ENCODE measurements at places on chromosomes 12 and 14.

GRCh38 chr12:83136411-83136810, 449.7 kb downstream of the TMTC2 start:
- DNase-seq = no peak

DNA sequence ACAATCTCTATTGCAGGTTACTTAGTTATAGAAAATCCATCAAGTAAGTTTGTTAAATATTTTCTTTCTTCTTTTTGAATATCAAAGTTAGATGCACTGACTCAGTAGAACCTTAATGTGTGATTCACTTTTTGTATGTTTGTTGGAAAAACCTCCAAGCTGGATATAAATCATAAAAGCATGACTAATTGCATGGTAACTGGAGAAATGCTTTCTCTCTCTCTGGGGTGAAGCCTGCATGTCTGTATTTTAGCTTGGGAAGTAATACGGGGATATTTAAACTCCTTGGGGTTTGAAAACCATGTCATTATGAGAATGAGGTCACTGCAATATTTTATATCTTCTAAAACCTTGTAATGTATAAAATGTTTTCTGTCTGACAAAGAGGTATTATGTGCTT, 58.6 kb upstream of the MYF6 start:
- DNase-seq = no peak

DNA sequence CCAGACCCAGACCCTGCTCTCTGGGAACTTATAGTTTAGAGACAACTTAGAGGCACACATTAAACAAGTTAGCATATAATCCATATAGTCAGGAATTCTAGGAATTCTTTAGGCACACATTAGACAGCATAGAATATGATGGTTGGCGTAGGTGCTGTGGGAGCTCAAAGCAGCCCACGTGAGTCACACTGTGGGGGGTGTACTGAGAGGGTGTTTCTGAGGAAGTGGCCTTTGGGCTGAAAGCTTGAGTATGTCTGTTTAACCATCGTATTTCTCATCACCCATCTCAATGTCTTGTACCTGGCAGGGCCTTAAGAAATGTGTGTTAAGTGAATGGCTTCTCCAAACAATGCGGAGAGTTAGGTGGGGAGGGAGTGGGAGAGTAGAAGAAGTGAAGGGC, 67.2 kb downstream of the TMEM30B start:
- no peak for DNase-seq

DNA sequence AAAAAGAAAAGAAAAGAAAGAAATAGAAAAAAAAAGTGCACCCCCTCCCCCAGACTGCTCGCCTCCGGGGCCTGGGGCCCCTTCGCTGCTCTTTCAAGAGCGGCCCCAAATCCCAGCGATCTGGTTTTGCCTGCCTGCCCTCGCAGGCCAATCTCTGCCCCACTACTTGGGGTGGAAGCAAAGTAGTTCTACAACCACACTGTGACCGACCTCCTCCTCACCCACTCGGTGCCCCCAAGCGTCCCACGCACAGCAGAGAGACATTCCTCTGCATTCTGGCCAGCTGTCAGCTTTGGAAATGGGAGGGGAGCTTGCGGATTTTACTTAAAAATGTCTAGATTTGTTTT, 2.4 kb upstream of the TBX3 start:
- no peak for DNase-seq

DNA sequence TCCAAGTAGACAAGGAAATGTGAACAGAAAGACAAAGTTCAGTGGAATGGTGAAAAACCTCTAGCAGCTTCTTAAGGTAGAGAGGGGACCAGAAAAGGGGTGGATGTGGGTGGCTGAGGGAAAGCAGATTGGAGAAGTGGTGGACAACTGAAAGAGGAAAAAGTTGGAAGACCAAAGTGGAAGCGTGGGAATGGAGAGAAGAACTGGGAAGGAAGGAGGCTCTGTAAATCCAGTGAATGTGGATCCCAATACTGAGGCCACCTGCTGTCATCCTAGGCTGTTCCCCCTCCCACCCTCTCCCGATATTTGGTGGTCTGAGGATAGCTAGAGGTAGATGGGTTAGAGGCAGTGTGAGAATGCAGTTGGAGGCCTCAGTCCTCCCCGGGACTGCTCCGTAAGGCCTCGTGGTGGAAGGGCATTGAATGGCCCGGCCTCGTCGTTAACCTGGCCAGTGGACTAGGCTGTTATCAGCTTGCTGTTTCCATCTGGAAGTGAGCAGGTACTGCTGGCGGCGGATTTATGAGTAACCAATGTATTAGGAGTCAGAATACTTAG, 822 bp upstream of the POU6F1 start:
- DNase-seq = no peak

DNA sequence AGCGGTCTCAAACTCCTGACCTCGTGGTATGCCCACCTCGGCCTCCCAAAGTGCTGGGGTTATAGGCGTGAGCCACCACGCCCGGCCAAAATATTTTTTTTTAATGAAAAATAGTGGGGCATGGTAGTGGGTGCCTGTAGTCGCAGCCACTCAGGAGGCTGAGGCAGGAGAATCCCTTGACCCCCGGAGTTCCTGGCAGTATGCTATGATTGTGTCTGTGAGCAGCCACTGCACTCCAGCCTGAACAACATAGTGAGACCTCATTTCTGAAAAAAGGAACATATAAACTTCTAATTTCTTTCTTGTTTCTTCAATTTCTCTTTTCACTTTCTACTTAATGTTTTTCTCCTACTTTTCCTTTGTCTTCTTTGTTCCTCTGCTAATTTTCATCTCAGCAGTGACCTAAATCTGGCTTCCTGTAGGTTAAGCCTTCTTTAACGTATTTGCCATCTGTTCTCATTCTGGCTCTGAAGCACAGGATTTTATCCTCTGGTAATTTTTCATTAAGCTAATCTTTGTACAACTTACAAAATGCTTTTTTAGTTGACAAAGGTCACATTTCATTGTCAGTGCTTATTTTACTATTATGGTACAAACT, 4.5 kb upstream of the RPGRIP1 start:
- no peak for DNase-seq

DNA sequence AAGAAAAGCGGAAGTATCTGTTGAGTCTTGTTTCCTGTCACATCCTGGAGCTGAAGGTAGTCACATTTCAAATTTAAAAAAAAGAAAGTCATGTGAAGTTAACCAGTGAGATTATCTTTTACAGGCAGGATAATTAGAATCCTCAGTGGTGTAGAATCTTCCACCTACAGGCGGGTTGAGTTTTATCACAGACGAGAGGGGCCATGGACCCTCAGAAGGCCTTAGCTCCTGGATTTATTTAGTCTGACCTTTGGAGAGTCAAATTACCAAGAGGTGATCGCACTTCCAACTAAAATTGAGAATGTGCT, 13.0 kb upstream of the GNG2 start:
- no peak for DNase-seq

GRCh38 chr12:8936735-8937134, 12.7 kb downstream of the M6PR start:
- DNase-seq = no peak

GRCh38 chr12:72135021-72135301, 137.2 kb upstream of the TRHDE start:
- peak; percentile 64 for DNase-seq

DNA sequence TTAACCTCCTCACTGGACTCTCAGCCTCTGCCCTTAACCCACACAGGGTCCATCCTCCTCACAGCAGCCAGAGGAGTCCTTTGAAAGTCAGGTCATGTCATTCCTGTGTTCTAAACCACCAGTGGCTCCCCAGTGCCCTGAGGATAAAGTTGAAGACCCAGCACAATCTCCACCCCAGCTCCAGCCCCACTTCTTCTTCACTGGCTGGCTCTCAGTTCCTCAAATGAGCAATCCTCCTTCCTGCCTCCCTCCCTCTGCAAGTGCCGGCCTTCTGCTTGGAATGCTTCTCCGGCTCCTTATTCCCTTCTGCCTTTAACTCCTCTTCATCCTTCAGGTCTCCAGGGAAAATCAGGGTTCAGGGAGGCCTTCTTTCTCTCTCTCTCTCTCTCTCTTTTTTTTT, 32.0 kb upstream of the SPPL3 start:
- DNase-seq = no peak

DNA sequence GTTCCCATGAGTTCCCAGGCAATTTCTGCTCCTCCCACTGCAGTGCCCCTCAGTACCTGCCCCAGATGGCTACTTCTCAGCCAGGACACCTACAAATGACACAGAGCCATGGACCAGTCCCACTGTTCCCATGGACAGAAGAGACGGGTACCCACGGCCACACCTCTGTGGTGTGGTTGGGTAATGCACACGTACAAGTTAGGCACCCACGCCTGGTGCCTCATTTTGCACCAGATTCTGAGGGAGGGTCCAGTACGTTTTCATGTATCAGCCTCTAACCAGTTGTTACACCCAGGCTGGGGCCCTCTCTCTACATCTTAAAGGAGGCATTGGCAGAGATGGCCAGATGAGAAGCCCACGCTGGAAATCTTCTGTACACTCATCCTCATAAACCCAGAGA, 114.0 kb downstream of the DICER1 start:
- no peak for DNase-seq

- DNase-seq = no peak
Measured at GRCh38 chr14:75627406-75627805, 33.3 kb downstream of the ERG28 start.

DNA sequence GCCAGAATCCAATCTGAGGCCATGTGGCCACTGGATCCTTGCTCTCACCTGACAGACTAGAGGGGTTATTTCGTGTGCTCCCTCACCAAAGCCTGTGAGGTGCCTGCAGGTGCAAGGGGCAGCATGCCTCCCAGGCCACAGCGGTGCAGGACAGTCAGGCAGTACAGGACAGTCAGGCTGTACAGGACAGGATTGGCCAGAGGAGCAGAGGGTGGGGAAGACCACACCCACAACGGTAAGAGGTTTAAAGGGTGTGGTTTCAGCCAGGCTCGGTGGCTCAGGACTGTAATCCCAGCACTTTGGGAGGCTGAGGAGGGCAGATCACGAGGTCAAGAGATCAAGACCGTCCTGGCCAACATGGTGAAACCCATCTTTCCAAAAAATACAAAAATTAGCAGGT, 3.1 kb upstream of the BRF1 start:
- no peak for DNase-seq

- DNase-seq = no peak
Measured at GRCh38 chr12:54141431-54142113, 47.2 kb downstream of the SMUG1 start.

DNA sequence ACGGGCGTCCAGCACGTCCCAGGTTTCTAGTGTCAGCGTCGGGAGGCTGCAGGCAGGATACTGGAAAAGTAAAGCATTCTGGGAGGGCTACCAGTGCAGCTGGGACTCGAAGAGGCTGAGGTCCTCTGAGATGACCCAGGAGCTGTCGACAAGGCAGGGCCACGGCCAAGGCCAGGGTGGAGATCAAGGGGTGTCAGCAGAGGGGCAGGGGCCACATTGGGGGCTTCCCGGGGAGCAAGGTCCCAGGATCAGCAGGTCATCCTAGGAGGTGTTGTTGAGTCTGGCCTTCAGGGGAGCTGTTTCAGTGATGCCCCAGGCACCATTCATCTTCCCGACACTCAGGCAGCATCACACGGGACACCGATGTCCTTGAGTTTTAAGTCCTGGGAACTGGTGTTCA, 377.8 kb upstream of the SFSWAP start:
- DNase-seq = no peak

GRCh38 chr14:33792009-33792719, 158.7 kb downstream of the EGLN3 start:
- DNase-seq = no peak

GRCh38 chr14:59272633-59273032, 84.2 kb downstream of the DAAM1 start:
- no peak for DNase-seq
